CD4-positive, CD25-positive, alpha-beta regulatory T cell (primary cell): ENCODE measurements at places on chromosomes 1 and 21.

GRCh38 chr1:111503585-111504060, at the start of the genes ADORA3 and TMIGD3:
ADORA3 (minus strand) TSS chr1:111503633; CDS start chr1:111503354, 279 bp downstream.
TMIGD3 (minus strand) TSS chr1:111503633; CDS start chr1:111503354, 279 bp downstream.
- DNase-seq, result peak; percentile 44

DNA sequence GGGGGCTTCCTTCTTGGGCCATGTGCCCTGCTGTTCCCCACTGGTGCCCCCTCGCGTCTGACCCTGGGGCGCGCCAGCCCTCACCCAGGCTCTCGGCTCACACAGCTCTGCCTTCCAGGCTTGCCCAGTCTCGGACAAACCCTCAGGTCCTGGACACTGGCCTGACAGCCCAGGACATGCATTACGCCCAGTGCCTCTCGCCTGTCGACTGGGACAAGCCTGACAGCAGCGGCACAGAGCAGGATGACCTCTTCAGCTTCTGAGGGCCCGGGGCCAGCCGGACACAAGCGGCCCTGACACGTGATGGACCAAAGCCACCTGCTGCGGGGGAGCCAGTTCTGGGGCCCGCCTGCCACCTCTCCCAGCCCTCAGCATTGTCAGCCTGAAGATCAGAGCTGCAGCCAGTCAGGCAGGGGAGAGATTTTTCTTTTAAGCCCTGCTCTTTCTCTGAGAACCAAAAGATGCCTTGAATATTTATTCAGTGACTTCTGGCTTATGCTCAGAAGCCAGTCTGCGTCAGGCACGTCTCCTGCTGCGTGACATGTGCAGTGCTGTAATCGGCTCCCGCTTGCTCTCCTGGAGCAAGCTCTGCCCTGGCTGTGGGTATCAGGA, 23.4 kb downstream of the LDLRAP1 start:
- peak; percentile 15 for DNase-seq

GRCh38 chr1:19240673-19241538, 10.4 kb downstream of the EMC1 start:
- DNase-seq, result peak; percentile 44

DNA sequence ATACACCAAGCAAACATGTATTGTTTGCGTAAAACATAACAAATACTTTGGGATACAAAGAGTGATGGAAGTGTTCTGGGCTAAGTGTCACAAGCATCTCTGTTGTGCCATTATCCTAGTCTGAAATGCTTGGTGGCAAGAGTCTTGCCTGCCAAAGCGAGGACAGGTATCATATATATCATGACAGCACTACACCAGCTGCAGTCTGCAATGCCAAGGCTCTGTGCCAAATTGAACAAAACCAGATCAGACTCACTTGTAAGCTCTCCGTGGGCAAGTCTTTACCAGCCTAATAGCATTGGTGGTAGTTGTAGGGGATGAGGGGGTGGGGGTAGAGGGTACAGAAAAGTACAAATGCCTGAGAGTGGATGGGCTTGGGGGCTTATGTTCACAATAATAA, 119.2 kb downstream of the RWDD3 start:
- DNase-seq, result no peak

- DNase-seq, result no peak
Measured at GRCh38 chr1:214280386-214281020, 456 bp upstream of the SMYD2 start.

- DNase-seq, result no peak
Measured at GRCh38 chr1:110453829-110454228, 2.9 kb downstream of the PROK1 start.
